H1 (cell line): ENCODE measurements at places on chromosomes 4 and X. TPM values are rescaled to one million over a fixed set of nuclear protein-coding genes. Genes with fewer than 3 reads are reported as not detected.

DNA sequence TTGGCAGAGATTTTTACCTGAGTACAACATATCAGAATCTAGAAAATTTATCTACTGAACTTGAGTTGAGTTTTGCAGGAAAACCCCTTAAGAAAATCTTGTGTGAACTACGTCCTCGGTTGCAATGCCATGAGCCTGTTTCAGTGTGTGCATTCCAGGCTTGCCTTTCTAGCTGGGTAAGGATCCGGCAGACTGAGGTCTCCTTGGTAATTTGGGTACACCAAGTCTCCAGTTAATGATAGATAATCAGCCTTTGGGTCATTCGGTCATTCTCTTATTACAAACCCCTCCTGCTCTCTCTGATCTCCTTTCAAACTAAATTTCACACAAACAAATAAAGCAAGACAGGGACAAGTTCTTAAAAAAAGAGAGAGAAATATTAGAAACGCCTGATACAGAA lies 5.9 kb upstream of the HAND2 start:
- no peak for DNase-seq
- no peak overlapping the region for H3K27ac ChIP-seq
- H3K4me3 ChIP-seq: no peak overlapping the region
- H3K27me3 ChIP-seq: peaks cover 100% of the 10 kb centered on the region
- peaks cover 13% of the 10 kb centered on the region; the same call in 1 of the 2 replicates for H3K36me3 ChIP-seq
- H3K4me1 ChIP-seq: peaks cover 3% of the 10 kb centered on the region

DNA sequence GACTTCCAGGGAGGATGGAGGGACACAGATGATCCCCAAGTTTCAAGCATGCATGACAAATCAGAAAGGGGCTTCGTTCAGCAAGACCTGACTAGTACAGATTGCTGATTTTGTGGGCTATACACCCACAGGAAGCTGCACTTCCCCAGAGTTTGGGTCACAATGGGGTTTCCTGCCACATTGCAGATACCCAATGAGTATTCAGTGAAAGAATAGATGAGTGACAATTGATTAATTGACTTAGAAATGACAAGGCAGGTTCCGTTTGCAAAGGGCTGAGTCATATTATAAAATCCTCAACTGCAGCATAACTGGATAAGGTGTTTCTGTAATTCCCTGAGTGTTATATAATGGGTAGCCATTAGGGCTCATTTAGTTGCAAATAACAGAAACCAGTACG lies 146.6 kb upstream of the TBL1X start:
- no peak overlapping the region for H3K4me3 ChIP-seq
- H3K36me3 ChIP-seq: no peaks in the 10 kb centered on the region
- DNase-seq: no peak
- H3K27ac ChIP-seq: no peak overlapping the region
- no peaks in the 10 kb centered on the region; the same call in none of the 2 replicates for H3K4me1 ChIP-seq
- no peaks in the 10 kb centered on the region for H3K27me3 ChIP-seq

DNA sequence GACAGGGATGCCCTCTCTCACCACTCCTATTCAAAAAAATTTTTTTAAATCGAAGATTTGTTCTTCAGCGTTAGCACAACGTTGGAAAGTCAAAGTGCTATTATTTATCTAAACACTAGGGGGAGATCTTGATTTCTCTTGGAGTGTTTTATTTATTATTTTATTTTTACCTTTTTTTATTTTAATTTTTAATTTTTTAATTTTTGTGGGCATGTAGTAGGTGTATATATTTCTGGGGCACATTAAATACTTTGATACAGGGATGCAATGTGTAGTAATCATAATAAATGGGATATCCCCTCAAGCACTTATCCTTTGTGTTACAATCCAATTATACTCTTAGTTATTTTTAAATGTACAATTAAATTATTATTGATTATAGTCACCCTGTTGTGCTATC lies 37.4 kb upstream of the SLC10A4 start:
- H3K27ac ChIP-seq: no peak overlapping the region
- no peak overlapping the region for H3K4me3 ChIP-seq
- no peaks in the 10 kb centered on the region for H3K4me1 ChIP-seq
- no peaks in the 10 kb centered on the region for H3K27me3 ChIP-seq
- H3K36me3 ChIP-seq: no peaks in the 10 kb centered on the region
- no peak for DNase-seq

Gene TMSB15A
- total RNA-seq: 84.1 and 87.6 TPM in 2 replicates

Gene MAGEB1
- total RNA-seq: not detected in 2 replicates

Gene PPP2R2C
- 6.4 and 7.1 TPM in 2 replicates for total RNA-seq
